Lung (tissue), 17 donors: ENCODE measurements at places on chromosomes 1 and 21. TPM values are rescaled to one million over a fixed set of nuclear protein-coding genes. Genes with fewer than 3 reads are reported as not detected.

C1orf87 gene
- 10.4 TPM for total RNA-seq

CGN gene
- 74.9 TPM for total RNA-seq

ATXN7L2 gene
- total RNA-seq: 2.6 TPM

DNA sequence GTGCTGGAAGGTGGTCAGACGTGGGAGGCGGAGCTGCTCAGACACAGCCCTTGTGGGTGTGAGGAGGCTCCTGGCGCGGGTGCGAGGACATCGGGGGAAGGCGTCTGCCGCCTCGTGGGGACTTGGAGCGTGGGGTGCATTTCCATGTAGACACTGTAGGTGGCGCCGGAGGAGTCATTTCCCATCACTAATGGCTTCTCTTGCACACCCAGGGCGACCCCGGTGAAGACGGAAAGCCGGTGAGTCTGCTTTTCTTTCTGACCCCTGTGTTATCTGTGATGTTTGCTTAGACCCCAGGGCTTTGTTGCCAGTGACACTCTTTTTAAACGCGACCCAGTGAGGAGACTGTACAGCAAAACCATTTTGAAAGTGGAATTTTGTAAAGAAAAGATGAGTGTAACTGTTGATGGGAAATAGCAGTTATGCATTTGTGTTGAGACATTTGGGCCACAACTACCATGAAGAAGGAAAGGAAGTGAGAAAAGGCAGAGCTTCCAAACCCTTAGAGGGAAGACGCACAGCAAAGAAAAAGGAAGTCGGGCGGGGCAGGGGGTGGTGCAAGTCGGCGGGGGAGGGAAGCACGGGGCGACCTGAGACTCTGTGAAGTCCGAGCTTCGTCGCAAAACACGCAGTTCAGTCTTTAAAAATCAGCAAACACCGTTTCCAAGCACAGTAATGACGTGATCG lies 64.0 kb downstream of the SLC19A1 start:
- H3K4me3 ChIP-seq: no peak overlapping the region
- DNase-seq: peak; percentile 83
- peaks cover 3% of the 10 kb centered on the region for H3K4me1 ChIP-seq
- peak overlapping the region; percentile 69 for H3K27ac ChIP-seq

GRCh38 chr1:8765198-8765597 lies 52.2 kb downstream of the RERE start:
- H3K4me1 ChIP-seq: peaks cover 4% of the 10 kb centered on the region
- H3K4me3 ChIP-seq: no peak overlapping the region
- no peaks in the 10 kb centered on the region for H3K27me3 ChIP-seq
- no peak overlapping the region for H3K27ac ChIP-seq
- no peaks in the 10 kb centered on the region for H3K36me3 ChIP-seq
- no peak for DNase-seq

DNA sequence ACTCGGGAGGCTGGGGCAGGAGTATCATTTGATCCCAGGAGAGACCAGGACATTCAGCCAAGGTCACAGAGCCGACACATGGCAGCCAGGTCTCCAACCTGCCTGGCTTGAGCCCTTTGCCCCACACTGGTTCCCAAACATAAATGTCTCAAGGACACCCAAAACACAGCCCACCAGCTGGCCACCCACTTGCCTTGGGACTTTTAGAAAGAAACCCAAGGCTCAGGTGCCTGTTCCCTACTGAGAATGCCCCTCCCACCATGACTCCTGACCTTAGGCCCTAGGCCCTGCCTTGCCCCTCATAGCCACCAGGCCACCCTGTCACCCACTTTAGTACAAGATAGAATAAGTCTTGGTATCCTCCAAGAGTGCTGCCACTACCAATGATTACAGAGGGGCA lies 41.9 kb upstream of the LRP8 start:
- H3K4me1 ChIP-seq: peaks cover 8% of the 10 kb centered on the region
- no peak overlapping the region for H3K27ac ChIP-seq
- H3K27me3 ChIP-seq: no peaks in the 10 kb centered on the region
- H3K36me3 ChIP-seq: no peaks in the 10 kb centered on the region

KCNK2 gene
- total RNA-seq: 0.71 TPM

CYYR1 gene
- 21.6 TPM for total RNA-seq

LRRC71 gene
- 17.2 TPM for total RNA-seq

GIPC2 gene
- total RNA-seq: 2.5 TPM

SERPINC1 gene
- not detected for total RNA-seq

DNA sequence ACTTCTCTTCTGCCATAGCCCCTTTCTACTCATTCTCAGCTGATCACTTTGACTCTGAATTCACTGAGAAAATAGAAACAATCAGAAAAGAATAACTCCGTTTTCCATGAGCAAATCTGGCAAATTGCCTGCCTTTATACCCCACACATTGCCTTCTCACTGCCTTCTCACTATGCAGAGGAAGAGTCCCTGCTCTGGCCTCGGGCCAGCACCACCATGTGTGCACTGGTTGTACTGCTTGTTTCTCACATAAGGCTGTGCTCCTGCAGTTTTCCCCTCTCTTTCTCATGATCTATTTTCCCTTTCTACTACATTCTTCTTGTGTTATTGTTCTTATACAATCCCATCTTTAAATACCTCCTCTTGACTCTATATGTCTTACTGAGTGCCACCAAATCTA lies 2.3 kb upstream of the HMGCS2 start:
- no peak overlapping the region for H3K27ac ChIP-seq
- peaks cover 56% of the 10 kb centered on the region for H3K4me1 ChIP-seq
- no peak overlapping the region for H3K4me3 ChIP-seq
- no peaks in the 10 kb centered on the region for H3K36me3 ChIP-seq

FCGR3B gene
- 15.7 TPM for total RNA-seq

FAM177B gene
- not detected for total RNA-seq

DNA sequence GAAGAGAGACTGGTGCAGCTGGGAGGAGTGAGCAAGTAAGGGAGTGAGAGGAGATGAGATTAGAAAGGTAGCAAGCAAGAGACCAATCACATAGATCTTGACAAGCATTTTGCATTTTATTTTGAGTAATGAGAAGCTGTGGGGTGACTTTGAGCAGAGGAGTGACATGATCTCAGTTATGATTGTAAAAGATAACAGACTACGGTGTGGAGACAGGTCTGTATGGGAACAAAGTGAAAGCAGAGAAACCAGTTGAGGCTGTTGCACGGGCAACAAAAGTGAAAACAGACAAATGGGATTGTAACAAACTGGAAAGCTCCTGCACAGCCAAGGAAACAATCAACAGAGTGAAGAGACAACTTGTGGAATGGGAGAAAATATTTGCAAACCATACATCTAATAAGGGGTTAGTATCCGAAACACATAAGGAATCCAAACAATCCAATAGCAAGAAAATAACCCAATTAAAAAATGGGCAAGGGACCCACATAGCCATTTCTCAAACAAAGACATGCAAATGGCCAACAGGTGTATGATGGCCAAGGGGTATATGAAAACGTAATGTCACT lies 68.4 kb downstream of the SNRPE start:
- H3K4me3 ChIP-seq: no peak overlapping the region
- no peak overlapping the region for H3K27ac ChIP-seq
- H3K36me3 ChIP-seq: no peaks in the 10 kb centered on the region
- DNase-seq: no peak

CYP4Z1 gene
- total RNA-seq: 1.3 TPM

- H3K36me3 ChIP-seq: no peaks in the 10 kb centered on the region
- no peaks in the 10 kb centered on the region for H3K27me3 ChIP-seq
- no peak overlapping the region for H3K27ac ChIP-seq
- DNase-seq: no peak
Measured at GRCh38 chr1:82398357-82398756, 597.6 kb downstream of the ADGRL2 start.

- no peak overlapping the region for H3K4me3 ChIP-seq
- DNase-seq: peak; percentile 37
- no peak overlapping the region for H3K27ac ChIP-seq
- H3K27me3 ChIP-seq: no peaks in the 10 kb centered on the region
- peaks cover 25% of the 10 kb centered on the region for H3K36me3 ChIP-seq
Measured at GRCh38 chr1:43968348-43968948, 1.4 kb upstream of the DPH2 start.

DUSP10 gene
- 17.2 TPM for total RNA-seq

- DNase-seq: no peak
- no peak overlapping the region for H3K27ac ChIP-seq
- no peaks in the 10 kb centered on the region for H3K27me3 ChIP-seq
- no peak overlapping the region for H3K4me3 ChIP-seq
- H3K36me3 ChIP-seq: no peaks in the 10 kb centered on the region
Measured at GRCh38 chr21:45379901-45380330, 25.0 kb upstream of the COL18A1 start.

COL24A1 gene
- 16.7 TPM for total RNA-seq

DNA sequence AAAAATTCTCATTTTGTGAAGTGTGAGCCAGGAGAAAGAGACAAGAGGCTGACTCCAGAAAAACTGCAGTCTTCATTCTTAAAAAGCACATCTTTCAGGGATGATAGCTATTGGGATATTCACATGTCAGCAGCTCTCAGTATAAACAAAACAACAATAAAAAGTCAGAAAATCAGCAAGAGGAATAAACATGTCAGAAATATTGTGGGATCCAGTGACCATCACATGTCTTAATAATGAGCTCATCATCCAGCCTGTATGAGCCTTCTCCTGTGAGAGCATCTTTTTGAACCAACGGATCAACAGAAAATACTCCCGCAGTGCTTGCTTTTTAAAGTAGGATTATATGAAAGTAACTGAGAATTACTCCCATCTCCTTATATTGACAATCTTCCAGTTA lies 241.6 kb downstream of the SMYD3 start:
- no peaks in the 10 kb centered on the region for H3K27me3 ChIP-seq
- H3K4me3 ChIP-seq: no peak overlapping the region
- H3K36me3 ChIP-seq: no peaks in the 10 kb centered on the region
- no peak overlapping the region for H3K27ac ChIP-seq
- no peaks in the 10 kb centered on the region for H3K4me1 ChIP-seq

UBL4B gene
- not detected for total RNA-seq

- no peak overlapping the region for H3K27ac ChIP-seq
- H3K27me3 ChIP-seq: no peaks in the 10 kb centered on the region
- peaks cover 4% of the 10 kb centered on the region for H3K4me1 ChIP-seq
- no peaks in the 10 kb centered on the region for H3K36me3 ChIP-seq
- H3K4me3 ChIP-seq: no peak overlapping the region
Measured at GRCh38 chr1:60596791-60597750, 485.3 kb upstream of the NFIA start.

GRCh38 chr1:87478231-87478630 lies 149.6 kb downstream of the LMO4 start:
- H3K4me1 ChIP-seq: no peaks in the 10 kb centered on the region
- no peaks in the 10 kb centered on the region for H3K36me3 ChIP-seq
- H3K4me3 ChIP-seq: no peak overlapping the region
- DNase-seq: peak; percentile 22
